ENCODE measurements at places on chromosomes 2 and 18. TPM values are rescaled to one million over a fixed set of nuclear protein-coding genes. Genes with fewer than 3 reads are reported as not detected.

- H3K4me1 ChIP-seq = no peaks in the 10 kb centered on the region
- H3K27me3 ChIP-seq = peaks cover 13% of the 10 kb centered on the region
- H3K27ac ChIP-seq = no peak overlapping the region
- no peak overlapping the region for H3K4me3 ChIP-seq
- H3K36me3 ChIP-seq = no peaks in the 10 kb centered on the region
Measured at GRCh38 chr18:57801325-57801724, 1.8 kb downstream of the ATP8B1 start.

DNA sequence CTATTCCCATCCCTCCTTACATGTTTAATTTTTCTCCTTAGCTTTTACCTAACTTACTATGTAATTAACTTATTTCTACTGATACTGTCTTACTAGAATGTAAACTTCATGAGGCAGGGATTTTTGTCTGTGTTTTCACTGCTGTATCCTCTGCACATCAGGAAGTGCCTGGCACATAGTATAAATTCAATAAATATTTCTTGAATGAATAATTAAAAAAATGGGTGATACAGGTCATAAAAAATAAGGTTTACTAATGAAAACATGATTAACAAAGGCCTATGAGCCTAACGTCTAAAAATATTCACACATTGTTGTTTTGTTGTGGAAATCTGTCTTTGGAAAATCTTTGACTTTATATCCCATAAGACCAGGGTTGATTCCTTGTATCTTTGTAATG, 4.5 kb downstream of the RBKS start:
- peaks cover 10% of the 10 kb centered on the region for H3K4me1 ChIP-seq
- DNase-seq = no peak
- H3K4me3 ChIP-seq = no peak overlapping the region
- no peak overlapping the region for H3K27ac ChIP-seq
- H3K27me3 ChIP-seq = no peaks in the 10 kb centered on the region
- H3K36me3 ChIP-seq = no peaks in the 10 kb centered on the region

DNA sequence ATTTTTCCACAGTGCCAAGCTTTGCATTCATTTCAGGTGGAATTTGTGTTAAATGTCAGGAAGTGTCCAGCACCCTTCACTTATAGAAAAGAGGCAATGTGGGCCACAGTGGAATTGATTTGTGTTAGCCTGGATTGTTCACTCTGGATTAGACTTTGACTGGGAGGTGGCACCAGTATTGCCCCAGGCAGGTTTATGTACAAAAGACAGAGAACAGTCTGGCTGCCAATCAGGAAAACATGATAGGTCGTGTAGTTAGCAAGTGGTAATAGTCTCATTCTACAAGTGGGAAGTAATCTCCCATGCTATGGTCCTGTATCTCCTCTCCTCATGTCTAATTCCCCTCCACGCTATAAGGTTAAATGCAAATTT, 45.6 kb downstream of the RAB27B start:
- no peaks in the 10 kb centered on the region for H3K4me1 ChIP-seq
- no peak overlapping the region for H3K4me3 ChIP-seq
- no peak for DNase-seq

DNA sequence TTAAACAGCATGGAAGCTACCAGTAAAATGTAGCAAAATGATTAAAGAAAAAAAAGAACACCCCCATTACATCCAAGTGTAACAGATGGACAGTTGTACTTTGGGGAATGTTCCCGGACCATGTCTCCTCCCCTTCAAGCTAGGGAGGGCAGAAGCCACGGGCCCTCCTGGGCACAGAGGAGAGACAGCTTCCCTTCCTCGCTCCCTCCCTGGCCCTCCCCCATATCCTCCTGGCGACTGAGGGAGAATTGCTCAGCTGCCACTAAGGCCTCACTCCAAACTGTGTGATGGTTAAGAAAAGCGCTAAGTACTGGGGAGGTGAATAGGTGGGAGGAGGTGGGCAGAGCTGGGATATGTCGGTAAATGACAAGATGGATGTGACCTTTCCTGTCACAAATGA, 358.0 kb downstream of the HRH4 start:
- no peaks in the 10 kb centered on the region for H3K36me3 ChIP-seq
- no peak overlapping the region for H3K4me3 ChIP-seq
- no peaks in the 10 kb centered on the region for H3K4me1 ChIP-seq
- H3K27ac ChIP-seq = no peak overlapping the region
- H3K27me3 ChIP-seq = no peaks in the 10 kb centered on the region
- no peak for DNase-seq

DNA sequence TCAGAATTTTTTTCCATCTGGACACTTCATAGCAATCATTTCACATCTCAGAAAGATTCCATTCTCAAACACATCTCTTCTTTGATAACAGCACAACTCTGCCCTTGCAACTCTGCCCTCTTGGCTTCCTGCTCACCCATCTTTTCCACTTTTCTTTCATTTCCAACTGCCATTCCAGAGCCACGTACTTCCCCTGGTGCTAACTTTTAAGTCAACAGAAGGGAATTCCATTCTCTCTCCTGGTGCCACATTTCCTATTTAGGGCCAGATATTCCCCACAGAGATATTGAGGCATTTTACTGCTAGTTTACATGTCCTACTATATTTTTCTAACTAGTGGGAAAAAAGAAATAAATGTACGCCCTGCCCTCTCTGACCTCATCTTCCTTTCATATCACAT, 590.2 kb downstream of the ARHGAP15 start:
- H3K4me1 ChIP-seq = no peaks in the 10 kb centered on the region
- H3K27me3 ChIP-seq = no peaks in the 10 kb centered on the region
- no peaks in the 10 kb centered on the region for H3K36me3 ChIP-seq
- no peak overlapping the region for H3K4me3 ChIP-seq
- no peak overlapping the region for H3K27ac ChIP-seq

GRCh38 chr2:37829202-37829601, 95.9 kb upstream of the RMDN2 start:
- no peaks in the 10 kb centered on the region for H3K4me1 ChIP-seq
- no peaks in the 10 kb centered on the region for H3K27me3 ChIP-seq
- no peak overlapping the region for H3K27ac ChIP-seq
- no peak for DNase-seq
- H3K36me3 ChIP-seq = no peaks in the 10 kb centered on the region

DNA sequence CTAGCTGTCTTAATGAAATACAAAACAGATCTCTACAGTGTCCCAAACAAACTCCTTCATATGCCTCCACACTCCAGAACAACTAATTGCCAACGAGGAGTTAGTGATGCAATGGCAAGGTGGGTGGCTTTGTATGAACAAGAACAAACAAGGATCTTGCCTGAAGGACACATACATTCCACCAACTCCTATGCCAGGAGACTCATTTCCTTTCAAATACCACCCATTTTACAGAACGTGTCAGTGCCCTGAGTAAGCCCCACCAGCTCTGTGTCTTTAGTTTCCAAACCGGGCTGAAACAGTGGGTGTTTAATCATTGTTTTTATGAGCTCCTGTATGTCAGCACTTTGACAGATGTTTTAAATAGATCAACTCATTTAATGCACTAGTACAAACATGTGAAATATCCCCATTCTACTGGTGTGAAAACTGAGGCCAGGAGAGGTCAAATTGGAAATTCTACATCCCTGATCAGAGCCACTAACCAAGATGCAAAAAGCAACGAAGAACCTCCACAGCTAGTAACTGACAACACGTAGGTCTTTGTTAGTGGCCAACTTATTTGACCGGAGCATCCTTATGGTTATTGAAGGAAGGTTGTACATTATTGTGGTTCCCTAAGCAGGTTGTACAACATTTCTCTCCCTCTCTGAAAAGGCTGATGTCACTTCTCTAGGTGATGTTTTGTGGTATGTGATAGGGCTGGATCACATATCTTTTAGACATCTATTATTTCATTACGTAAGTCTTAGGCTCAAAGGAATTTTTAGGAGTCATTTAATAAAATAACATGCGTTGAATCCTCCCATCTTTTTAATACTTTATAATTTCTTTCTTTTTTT, 534.9 kb upstream of the TNP1 start:
- DNase-seq = no peak
- H3K27ac ChIP-seq = no peak overlapping the region
- H3K4me3 ChIP-seq = no peak overlapping the region
- no peaks in the 10 kb centered on the region for H3K36me3 ChIP-seq
- peaks cover 4% of the 10 kb centered on the region for H3K4me1 ChIP-seq

- H3K27me3 ChIP-seq = peaks cover 16% of the 10 kb centered on the region
- H3K27ac ChIP-seq = peak overlapping the region; percentile 87
- DNase-seq = peak; percentile 47
- H3K4me1 ChIP-seq = peaks cover 20% of the 10 kb centered on the region
Measured at GRCh38 chr2:221571551-221572218, 419 bp downstream of the EPHA4 start.

Gene MYCN
- not detected for total RNA-seq

Gene SLC11A1
- total RNA-seq = 1.1 TPM

Gene KCNG2
- not detected for total RNA-seq

All from CD8-positive, alpha-beta memory T cell (primary cell).